NCI-H2171 treated with DMSO at 0.1 percent for 48 hours (cell line): ENCODE measurements at places on chromosomes 2 and 18.
A peak's percentile ranks its signal among the peaks of the same experiment; 100 is the strongest.

GRCh38 chr2:63614983-63615945 is 26.5 kb downstream of the MDH1 start:
- no peak for DNase-seq

DNA sequence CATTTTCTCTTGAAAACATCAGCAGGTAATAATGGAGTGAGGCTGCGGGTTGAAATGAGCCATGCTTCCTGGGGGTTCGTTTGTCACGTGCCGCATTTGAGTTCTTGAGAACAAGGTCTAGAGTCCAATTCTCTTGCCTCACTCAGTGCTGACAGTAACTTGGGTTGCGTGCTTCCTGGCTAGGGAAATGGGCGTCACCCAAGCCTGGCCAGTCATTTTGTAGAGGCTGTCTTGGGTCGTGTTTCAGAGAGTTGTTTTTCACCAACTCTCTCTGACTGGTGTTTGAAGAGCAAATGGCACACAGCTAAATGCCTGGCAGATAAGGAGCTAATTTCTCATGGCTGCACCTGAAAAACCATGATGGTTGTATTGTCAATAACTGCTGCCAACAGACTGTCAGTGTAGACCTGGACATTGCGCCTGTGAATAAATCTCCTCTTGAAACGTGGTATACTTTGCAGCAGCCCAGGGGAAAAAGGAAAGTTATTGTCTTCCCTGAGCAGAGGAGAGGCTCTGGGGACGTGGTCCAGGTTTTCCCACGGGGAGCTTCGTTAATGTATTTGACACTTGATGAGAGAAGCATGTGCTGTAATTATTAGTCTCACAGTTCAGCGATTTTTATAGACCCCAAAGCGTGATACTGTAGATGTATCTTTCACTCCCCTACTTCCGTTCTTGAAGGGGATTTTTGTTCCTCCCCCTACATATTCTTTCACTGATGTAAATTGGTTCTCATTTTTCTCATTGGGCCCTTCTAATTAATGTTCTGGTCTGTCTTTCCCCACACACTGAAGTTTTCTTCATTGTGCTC is 196.0 kb downstream of the FHOD3 start:
- peak; percentile 84 for DNase-seq

DNA sequence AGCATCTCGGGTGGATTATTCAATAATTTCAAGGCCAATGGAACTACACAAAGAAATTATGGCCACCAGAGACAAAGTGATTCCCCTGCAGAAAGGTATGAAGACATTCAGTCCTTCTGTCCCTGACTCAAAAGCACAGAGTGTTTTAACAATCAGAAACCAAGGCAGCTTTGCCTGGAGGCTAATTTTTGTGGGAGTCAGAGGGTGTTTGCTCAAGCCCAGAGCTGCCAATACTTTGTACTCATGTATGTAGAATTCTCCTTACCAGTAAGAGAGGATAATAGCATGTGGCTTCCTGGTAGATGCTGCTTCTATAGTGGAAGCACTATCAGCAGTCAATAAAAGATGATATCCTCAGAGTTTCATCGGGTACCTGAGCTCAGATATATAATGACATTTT is 178.4 kb downstream of the KCNE4 start:
- DNase-seq: no peak

GRCh38 chr18:21584391-21584790 is 16.1 kb downstream of the ESCO1 start:
- DNase-seq: no peak

- DNase-seq: no peak
Observed at GRCh38 chr2:240503848-240504247, 53.9 kb downstream of the ANKMY1 start.

GRCh38 chr2:187198136-187198535 is 249.9 kb downstream of the CALCRL start:
- no peak for DNase-seq

- no peak for DNase-seq
Observed at GRCh38 chr2:28522481-28522880, 26.6 kb downstream of the PLB1 start.

GRCh38 chr18:24089076-24089475 is 49.8 kb upstream of the CABYR start:
- no peak for DNase-seq

GRCh38 chr18:58806826-58807714 is 57.6 kb upstream of the ZNF532 start:
- DNase-seq: no peak

GRCh38 chr2:84799772-84800171 is 81.1 kb downstream of the TRABD2A start:
- DNase-seq: no peak

DNA sequence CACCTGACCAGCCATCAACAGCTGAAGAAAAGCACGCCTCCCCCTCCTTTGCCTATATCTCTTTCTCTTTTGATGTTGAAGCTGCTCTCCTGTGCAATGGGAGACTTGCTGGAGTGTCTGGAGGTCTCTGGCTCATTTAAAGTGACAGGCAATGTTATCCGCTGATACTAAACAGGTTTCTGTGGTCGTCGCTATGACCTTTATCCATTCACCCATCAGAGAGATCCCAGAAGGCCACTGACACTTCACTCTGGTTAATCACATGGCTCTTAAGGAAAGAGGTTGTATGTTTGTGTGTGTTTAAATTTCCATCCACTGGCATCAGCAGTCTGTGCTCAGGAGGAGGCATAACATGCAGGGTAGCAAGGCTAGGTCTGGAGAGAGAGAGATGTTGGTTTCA is 277.3 kb downstream of the MTX2 start:
- DNase-seq: no peak

- no peak for DNase-seq
Observed at GRCh38 chr2:227861011-227861410, 10.4 kb upstream of the DAW1 start.

- peak; percentile 59 for DNase-seq
Observed at GRCh38 chr2:157874997-157875640, 1.0 kb downstream of the ACVR1 start.

- DNase-seq: peak; percentile 1
Observed at GRCh38 chr2:102442967-102443828, 20.2 kb downstream of the IL18RAP start.

DNA sequence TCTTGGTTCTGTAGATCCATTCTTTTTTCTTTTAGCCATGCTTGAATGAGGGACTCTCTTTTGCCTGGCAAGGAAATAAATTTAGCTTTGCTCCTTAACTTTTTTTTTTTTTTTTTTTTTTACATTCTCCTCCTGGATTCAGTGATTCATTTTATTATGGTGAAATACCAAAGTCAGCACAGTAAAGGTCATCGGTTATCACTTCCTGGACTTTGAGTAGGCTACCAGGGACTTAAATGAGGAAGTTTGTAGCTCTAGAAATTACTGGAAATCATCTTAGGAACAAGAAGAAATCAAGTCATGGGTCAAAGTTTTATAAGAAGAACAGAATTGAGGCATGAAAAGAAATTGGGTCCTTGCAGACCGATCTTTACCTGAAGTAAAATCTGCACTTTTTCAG is 75.0 kb downstream of the SOCS6 start:
- no peak for DNase-seq
